ENCODE measurements at places on chromosomes 7 and 10. TPM values are rescaled to one million over a fixed set of nuclear protein-coding genes. Genes with fewer than 3 reads are reported as not detected.

COMTD1 gene
- 21.8 TPM for total RNA-seq

TAS2R3 gene
- total RNA-seq: 1.6 TPM

LRRD1 gene
- not detected for total RNA-seq

MAGI2 gene
- total RNA-seq: 12.8 TPM

DNA sequence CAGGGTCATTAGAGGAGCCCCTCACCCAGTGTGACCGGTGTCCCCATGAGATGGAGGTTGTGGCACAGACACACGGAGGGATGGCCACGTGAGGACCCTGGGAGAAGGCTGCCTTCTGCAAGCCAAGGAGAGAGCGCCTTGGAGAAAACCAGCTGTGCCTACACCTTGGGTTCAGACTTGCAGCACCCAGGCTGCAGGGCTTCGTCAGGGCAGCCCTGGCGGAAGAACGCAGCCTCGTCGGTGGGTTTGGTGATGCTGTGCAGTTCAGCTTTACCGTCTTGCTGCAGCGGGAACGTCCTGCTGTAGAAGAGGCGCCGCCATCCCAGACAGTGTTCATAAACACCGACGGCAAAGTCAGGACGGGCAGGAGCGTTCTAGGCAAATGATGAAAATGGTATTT lies 89.3 kb downstream of the MGMT start:
- no peaks in the 10 kb centered on the region for H3K27me3 ChIP-seq
- DNase-seq: no peak
- H3K4me1 ChIP-seq: no peaks in the 10 kb centered on the region
- no peak overlapping the region for H3K27ac ChIP-seq
- no peak overlapping the region for H3K4me3 ChIP-seq

- DNase-seq: no peak
- H3K27me3 ChIP-seq: no peaks in the 10 kb centered on the region
- H3K4me3 ChIP-seq: no peak overlapping the region
- H3K36me3 ChIP-seq: no peaks in the 10 kb centered on the region
- no peak overlapping the region for H3K27ac ChIP-seq
Observed at GRCh38 chr7:47721670-47722069, 139.8 kb upstream of the TNS3 start.

GRCh38 chr7:138710536-138711385 lies 9.6 kb upstream of the SVOPL start:
- DNase-seq: no peak
- H3K27ac ChIP-seq: no peak overlapping the region
- H3K4me3 ChIP-seq: no peak overlapping the region

All from upper lobe of right lung (tissue), 1 donor.